ENCODE measurements at places on chromosomes 5 and 9.
A peak's percentile ranks its signal among the peaks of the same experiment; 100 is the strongest.

DNA sequence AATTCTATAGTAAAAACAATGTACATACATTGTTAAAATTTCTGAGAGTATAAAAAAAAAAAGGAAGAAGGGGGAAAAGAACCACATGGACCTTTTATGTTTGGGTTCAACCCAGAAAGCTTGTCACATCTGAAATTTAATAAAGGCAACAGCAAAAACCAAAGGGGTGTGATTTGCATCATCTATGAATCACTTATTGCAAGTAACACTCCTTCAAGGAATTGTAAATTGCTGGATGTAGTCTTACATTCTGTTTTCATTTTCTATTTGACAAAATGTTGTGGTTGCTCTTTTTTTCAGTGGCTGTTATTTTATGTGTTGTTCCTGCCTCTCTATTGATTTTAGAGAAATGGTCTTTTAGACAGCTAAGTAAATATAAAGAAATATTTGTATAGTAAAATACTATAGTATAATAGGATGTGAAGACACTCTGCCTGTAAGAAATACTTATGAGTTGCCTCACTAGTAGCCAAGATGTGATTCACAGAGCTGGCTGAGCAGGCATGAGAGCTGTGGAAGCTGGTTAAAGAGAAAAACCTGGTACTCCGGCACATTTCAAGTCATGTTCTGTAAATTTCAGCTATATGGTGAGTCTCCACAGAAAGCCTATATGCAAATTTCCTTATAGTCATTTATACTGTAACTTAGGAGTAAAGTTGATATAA, 131.1 kb upstream of the CNTLN start:
- no peak overlapping the region for H3K4me3 ChIP-seq
- DNase-seq: no peak
- H3K27ac ChIP-seq: no peak overlapping the region
- H3K27me3 ChIP-seq: no peaks in the 10 kb centered on the region
- peaks cover 4% of the 10 kb centered on the region for H3K36me3 ChIP-seq

- peaks cover 23% of the 10 kb centered on the region for H3K4me1 ChIP-seq
- H3K36me3 ChIP-seq: no peaks in the 10 kb centered on the region
- H3K4me3 ChIP-seq: no peak overlapping the region
Observed at GRCh38 chr5:132667309-132667708, 6.5 kb upstream of the IL4 start.

- peaks cover 9% of the 10 kb centered on the region for H3K27me3 ChIP-seq
- no peak overlapping the region for H3K4me3 ChIP-seq
- DNase-seq: no peak
Observed at GRCh38 chr5:178533136-178533535, 57.1 kb downstream of the COL23A1 start.

DNA sequence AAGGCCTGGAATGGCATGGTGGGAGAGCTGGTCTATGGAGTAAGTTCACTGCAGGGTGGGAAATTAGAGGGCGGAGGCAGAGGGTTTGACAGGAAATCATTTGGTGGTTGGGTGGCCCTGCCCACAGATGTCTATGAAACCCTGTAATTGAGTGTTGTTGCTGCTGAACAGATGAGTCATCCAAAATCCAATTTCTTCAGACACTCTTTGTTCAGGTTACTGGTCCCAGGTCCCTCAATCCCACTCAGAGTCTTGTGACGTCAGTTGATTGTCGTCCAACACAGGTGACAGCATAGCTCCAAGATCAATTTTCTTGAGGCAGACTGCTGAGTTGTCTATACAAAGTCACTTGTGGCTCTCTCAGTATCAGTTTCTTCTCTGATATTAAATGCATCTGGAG, 208.6 kb downstream of the GRIA1 start:
- H3K4me3 ChIP-seq: no peak overlapping the region
- H3K27me3 ChIP-seq: no peaks in the 10 kb centered on the region
- no peak for DNase-seq

DNA sequence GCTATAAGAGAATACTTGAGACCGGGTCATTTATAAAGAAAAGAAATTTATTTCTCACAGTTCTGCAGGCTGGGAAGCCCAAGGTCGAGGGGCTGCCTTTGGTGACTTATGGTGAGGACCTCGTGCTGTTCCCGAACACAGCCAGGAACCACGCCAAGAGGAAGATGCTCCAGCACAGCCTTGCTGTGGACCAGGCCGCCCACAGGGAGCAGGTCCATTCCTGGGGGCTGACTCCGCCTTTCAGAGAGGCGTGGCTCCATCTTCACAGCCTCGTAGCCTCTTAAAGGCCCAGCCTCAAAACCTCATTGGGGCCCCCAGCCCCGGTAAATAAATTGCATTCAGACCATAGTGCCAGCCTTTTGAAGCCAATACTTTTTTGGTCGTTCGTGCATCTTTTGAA, 93.5 kb upstream of the CACNA1B start:
- no peak overlapping the region for H3K27ac ChIP-seq
- no peak overlapping the region for H3K4me3 ChIP-seq
- no peaks in the 10 kb centered on the region for H3K27me3 ChIP-seq
- H3K4me1 ChIP-seq: peaks cover 36% of the 10 kb centered on the region
- peaks cover 26% of the 10 kb centered on the region for H3K36me3 ChIP-seq
- DNase-seq: no peak

- peaks cover 26% of the 10 kb centered on the region for H3K4me1 ChIP-seq
- H3K4me3 ChIP-seq: no peak overlapping the region
- no peak for DNase-seq
- H3K27me3 ChIP-seq: peaks cover 17% of the 10 kb centered on the region
- no peaks in the 10 kb centered on the region for H3K36me3 ChIP-seq
Observed at GRCh38 chr5:154544646-154545045, 66.6 kb upstream of the HAND1 start.

GRCh38 chr5:264338-264737, 7.1 kb upstream of the PDCD6 start:
- H3K27me3 ChIP-seq: peaks cover 4% of the 10 kb centered on the region
- no peak overlapping the region for H3K4me3 ChIP-seq
- H3K36me3 ChIP-seq: peaks cover 29% of the 10 kb centered on the region
- H3K4me1 ChIP-seq: peaks cover 3% of the 10 kb centered on the region
- no peak overlapping the region for H3K27ac ChIP-seq
- DNase-seq: no peak

GRCh38 chr5:34564710-34565235, 91.4 kb upstream of the RAI14 start:
- peak overlapping the region; percentile 66 for H3K27ac ChIP-seq
- H3K27me3 ChIP-seq: peaks cover 14% of the 10 kb centered on the region
- H3K4me1 ChIP-seq: peaks cover 21% of the 10 kb centered on the region
